ENCODE measurements at places on chromosomes 13 and 19.

DNA sequence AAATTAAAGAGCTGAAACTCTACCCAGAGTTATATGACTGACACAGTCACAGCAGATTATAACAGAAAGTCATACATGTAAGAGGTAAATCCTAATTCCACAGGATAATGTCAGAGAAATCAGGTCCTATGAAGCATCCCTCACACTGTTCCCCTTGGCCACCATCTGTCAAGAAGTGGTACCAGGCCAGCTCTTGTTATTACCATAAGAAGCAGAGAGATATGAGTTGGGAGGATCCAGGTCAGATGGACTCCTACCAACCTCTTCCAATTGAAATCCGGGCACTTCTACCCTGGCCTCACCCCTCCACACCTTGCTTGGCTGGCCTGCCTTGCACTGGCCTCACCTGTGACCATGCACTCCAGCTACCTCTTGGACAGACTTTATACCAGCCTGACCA, 353.2 kb downstream of the DNAJC15 start:
- no peak for DNase-seq

DNA sequence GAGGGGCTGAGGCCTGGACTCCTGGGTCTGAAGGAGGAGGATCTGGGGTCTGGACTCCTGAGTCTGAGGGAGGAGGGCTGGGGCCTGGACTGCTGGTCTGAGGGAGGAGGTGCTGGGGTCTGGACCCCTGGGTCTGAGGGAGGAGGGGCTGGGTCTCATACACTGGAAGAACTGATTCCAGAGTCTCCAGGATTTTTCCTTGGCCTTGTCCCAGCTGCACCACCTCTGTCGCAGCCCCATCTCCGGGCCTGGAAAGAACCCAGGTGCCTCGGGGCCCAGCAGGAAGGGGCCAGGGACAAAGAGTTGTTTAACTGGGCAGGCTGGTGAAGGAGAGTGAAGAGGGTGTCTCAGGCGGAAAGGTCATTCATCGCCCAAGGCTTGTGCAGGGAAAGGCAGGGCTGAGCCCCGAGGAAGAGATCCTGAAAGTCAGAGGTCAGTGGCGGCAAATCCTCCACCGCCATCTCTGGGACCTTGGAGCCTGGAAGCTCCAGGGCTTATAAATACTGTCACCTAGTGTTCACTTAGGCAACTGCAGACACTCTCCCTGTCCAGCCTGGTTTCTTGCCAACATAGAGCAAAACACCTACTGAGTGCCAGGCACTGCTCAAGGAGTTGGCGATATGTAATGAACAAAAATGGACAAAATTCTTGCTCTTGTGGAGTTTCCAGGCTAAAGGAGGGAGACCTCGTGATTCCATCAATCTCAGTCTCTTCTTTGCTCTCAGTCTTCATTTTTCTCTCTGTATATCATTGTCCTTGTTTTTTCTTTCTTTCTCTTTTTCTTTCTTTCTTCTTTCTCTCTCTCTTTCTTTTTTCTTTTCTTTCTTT, 4.4 kb upstream of the KCNN4 start:
- peak; percentile 34 for DNase-seq

DNA sequence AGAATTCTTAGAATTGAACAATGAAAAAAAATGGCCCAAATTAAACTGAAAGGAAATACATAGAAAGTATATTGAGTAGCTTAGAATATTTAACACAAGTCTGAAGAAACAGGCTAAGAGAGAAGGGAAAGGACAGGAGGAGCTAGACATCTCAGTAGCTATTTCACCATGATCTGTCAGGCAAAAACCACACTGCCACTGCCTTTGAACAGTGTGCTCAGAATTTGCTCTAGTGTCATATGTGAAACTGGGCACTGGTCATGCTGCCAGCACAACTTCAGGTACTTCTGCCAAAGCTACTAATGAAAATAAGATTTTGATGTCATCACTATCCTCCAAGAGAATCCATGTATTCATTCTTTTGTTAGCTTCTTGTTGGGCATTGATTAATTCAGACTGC, 1280.8 kb upstream of the PCDH20 start:
- no peak for DNase-seq

DNA sequence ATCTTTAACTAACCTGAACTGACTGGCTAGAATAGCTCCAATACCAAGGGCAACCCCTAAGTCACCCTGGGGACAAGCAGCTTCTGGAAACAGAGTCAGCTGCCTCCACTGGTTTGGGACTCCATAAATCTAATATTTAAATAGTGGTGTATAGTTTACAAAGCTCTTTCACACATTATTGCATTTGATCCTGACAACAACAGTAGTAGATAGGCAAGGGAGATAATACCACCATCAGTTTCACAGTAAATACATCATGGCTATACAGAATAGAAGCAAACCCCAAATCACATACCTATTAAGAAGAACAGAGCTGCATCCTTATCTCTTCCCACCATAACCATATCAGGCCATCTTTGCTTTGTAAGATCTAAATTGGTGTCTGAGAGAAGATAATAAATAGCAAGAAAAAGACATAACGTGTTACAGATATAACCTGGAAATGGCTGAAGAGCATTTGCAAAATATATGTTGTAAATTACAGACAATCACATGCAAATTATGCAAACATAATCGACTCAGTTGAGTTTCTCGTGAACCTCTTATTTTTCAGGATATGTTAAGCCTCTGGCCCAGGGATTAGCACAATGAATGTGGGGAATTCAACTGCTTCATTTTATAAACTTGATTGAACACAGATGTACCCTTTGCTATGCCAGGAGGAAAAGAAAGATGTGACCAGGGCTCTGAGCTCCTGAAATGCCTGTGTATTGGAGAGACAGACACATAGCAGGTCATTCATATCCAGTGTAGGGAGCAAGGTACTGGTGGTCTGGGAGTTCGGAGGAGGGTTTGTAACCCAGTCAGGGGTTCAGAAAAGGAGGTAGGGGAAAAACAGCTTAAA, 142.5 kb downstream of the SLC7A1 start:
- no peak for DNase-seq

DNA sequence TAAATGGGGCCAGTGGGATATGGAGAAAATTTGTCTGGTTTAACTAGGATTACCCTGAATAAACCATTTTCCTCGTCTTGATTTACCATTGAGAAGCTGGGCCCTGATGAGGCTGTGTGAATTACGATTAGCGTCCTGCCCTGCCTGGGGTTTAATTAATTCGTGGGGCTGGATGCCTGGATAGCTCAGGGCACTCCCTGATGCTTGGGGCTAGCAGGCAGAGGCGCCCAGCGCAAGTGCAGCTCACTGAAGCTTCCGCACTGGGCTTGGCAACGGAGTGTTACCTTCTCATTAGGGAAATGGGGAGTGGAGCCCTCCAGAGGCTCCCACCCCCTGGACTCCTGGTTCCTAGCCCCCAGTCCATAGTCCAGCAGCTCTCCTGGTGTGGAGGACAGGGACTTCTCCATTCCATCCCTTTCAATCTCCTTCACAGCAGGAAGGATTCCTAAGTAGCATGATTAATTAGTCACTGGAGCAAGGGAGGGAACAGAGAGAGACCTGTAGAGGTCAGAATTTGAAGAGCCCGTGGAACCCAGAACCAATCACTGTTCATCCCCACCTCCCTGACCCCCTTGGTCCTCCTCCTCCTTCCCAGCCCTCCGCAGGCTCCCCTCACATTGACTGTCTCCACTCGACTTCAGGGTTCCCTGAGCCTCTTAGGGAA, 107.2 kb downstream of the UQCRFS1 start:
- DNase-seq: no peak

DNA sequence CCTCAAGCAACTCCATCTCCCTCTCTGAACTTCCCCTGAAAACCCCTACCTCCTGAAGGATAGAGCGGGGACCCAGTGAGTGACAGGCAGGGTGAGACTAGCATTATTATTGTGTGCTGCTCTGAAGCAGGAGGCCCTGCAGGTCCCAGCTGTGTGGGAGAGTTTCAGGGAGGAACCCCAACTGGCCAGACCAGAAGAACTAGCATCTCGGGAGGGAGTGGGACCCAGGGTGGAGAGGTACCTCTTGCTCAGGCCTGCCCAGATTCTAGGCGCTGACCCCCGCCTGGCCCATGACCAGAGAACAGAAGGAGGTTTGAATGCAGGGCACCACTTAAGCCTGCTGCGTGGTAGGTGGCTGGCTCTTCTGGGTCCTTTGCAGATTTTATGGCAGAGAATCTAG, 5.7 kb upstream of the LYPD3 start:
- no peak for DNase-seq

DNA sequence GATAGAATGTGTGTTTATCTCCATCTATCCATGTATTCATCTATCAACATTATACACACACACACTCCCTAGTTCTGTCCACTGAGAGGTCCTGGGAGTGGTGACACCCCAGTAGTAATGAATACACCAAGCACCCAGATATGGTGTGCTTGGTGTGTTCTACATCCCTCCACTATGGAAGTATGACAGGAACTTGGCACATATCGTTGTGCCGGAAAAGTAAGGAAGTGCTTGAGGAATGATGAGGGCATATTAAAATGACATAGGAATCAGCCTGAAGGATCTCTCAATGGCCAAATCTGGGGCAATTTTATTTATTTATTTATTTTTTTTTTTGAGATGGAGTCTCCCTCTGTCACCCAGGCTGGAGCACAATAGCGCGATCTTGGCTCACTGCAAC, 28.3 kb upstream of the FBXO17 start:
- DNase-seq: no peak

GRCh38 chr13:105543742-105544141, 991.7 kb downstream of the EFNB2 start:
- no peak for DNase-seq

DNA sequence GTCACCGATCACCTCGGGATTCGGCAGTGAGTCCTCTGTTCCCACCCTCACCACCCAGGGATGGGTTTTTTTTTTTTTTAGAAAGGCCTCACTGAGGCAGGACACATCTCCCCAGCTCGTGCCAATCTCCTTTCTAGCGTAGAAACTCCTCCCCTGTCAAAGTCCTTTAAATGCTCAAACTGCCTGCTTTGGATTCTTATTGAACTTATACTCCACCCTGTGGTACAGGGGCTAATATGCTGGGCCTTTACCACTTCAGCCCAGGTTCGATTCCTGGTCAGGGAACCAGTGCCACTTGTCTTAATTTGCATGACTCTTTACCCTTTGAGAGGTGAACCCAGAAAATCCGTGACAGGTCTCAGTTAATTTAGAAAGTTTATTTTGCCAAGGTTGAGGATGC, 8.3 kb upstream of the ZNF14 start:
- no peak for DNase-seq

GRCh38 chr13:108263621-108264355, 5.7 kb upstream of the TNFSF13B start:
- DNase-seq: no peak

DNA sequence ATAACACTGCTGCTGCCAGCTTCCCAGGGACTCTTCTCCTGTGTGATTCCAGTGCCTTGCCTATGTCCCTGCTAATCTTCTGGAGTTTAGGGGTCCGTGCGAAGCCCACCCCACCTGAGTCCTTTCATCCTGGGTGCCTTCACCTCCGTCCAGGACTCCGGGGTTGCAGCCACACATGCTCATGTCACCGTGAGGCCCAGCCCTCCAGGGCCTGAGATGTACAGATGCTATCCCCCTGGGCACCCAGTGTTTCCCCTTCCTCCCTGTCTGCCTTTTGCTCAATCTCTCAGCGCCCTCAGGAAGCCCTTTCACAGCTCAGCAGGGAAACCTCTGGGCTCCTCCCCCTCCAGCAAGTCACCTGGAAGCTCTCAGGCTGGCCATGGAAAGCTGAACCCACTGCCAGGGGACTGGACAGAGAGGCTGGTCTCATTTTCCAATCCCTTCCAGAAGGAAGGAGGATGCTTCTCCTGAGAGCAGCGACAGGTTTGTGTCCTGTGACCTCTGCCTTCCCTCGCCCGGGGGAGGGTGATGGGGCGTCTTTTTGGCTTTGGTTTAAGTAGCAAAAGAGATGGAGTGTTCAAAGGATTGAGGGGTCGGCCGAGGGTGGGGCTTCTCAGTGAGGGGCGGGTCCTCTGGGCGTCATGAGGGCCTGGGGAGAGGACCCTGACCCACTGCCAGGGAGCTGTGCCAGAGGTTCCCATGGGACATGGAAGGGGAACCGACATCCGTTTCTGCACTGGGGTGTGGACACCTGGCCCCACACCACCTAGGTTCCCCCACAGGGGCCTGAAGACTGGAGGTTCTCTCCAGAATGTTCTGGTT, 30.8 kb upstream of the TFDP1 start:
- DNase-seq: no peak

GRCh38 chr13:111161601-111162600, 46.8 kb downstream of the ARHGEF7 start:
- no peak for DNase-seq

GRCh38 chr19:35977446-35978222, 17.4 kb upstream of the SDHAF1 start:
- DNase-seq: no peak

DNA sequence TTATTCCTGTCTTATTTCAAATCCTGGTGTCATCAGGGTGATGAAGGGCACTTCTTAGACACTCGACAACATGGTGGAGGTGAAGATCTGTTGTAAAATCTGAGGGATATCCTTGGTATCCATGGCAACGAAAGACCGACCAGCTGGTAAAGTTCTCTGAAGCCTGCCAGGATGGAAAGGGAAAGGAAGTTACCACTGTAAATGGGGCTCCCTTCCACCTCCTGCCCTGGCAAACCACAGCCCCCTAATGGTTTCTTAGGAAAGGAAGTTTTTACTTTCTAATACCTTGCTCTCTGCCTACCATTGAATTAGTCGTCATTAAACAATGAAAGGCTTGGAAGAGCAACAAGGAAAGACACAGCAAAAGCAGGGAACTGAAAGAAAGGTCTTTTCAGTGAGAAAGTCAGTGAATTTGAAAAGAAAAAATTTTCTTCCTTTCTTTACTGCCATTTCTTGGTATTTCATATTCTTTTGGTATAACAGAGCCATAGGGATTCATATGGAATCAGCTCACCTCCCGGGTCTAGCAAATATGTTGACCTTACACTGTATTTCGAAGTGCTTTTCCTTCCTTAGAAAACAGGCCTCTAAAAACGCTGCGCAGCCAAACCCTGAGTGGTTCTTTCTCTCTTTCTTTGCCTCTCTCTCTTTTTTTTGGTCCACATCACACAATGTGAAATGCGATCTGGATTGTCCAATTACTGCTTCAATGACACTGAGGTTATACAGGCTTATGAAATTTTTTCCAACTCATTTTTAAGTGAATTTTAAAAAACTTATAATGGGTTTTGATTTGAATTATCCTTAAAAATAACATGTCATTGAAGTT, 111.0 kb downstream of the RGCC start:
- no peak for DNase-seq

GRCh38 chr13:108586826-108587225, 42.6 kb upstream of the MYO16 start:
- DNase-seq: no peak

DNA sequence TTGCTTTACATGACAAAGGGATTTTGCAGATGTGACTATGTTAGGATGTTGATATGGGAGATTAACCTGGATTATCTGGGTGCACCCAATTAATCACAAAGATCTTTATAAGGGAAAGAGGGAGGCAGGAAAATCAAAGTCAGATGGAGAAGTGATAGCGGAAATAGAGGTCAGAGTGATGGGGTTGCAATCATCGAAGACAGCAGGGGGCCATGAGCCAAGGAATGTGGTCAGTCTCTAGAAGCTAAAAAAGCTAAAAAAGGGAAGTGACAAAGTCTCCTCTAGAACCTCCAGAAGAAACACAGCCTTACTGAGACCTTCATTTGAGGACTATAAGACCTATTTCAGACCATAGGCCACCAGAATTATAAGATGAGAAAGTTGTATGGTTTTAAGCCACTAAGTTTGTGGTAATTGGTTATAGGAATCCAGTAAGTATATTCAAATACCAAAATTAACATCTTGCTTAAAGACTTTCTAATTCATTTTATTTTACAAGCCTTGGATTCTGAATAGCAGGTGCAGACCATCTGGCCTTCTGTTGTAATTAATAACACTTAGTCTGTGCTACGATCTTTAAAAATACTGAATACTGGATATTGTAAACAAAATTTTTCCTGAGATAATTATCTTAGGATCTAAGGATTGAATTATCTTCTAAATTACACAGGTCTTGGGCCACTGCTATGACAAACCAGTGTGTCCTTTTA, 493.4 kb upstream of the PCDH20 start:
- no peak for DNase-seq
